Endothelial cell (in vitro differentiated cells): ENCODE measurements at places on chromosomes 2 and 18. TPM values are rescaled to one million over a fixed set of nuclear protein-coding genes. Genes with fewer than 3 reads are reported as not detected.

The PDCD1 gene
- total RNA-seq = not detected

DNA sequence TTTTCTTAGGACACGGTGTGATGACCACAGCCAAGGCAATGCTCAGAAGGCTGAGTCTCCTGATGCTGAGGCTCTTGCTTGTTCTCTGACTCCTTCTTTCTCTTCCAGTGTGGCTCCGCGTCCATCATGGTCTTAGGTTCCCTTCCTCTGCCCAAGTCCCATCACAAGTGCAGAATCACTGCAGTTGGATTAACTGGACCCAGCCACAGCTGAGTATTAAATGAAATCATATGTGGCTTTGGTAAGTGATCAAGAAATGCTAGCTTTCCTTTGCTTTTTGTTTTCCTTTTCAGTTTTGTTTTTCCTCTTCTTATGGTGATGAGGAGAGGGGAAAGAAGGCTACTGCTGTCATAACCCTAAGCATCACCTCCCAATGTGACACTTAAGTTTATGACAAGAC, 375.8 kb downstream of the INSIG2 start:
- no peak for DNase-seq

GRCh38 chr2:23943666-23944065, 3.4 kb downstream of the UBXN2A start:
- DNase-seq = no peak

DNA sequence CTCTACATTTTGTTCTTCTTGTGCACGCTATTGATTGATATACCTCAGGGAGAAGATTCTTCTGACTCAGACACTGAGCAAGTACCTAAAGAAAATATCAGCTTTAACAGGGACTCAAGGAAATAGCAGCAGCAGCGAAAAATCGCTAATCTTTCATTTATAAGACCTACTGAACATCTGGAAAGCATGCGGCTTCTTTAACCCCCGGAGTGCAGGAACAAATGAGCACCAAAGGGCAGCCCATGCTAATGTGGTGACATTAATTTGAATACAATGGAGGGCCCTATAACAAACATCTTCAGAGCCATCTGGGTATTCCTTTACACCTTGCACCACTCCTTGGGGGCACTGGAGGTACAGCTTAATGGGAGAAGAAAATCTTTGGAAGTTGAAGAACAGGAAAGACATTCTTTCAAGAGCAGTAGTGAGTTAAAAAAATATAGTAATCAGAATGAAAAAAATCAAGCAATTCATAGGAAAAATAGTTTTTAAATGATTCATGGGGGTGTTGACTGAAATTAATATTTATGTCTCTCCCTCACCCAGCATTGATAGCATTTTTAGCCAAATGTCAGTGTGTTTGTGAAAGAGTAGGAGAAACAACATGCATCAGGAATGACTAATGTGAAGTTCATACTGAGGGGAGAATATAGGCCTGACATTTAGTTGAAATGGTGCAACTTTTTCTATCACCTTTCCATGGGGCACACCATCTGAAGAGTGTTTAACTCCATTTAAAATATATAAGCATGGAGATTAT, 281.7 kb downstream of the HRH4 start:
- no peak for DNase-seq
